ENCODE measurements at places on chromosomes 13 and 19. TPM values are rescaled to one million over a fixed set of nuclear protein-coding genes. Genes with fewer than 3 reads are reported as not detected.

Gene CATSPERD
- not detected for total RNA-seq

Gene ZIM2
- not detected for total RNA-seq

Gene ZNF709
- total RNA-seq: 8.7 TPM

Gene CLN5
- 14.6 TPM for total RNA-seq

Gene DENND1C
- total RNA-seq: not detected

Gene ADGRE2
- total RNA-seq: 0.66 TPM

Gene ZNF556
- total RNA-seq: not detected

Gene NLRP7
- total RNA-seq: not detected

Gene B3GNT3
- total RNA-seq: not detected

Gene ZNF787
- 59.7 TPM for total RNA-seq

Gene KLC3
- total RNA-seq: not detected

Gene IGFL2
- not detected for total RNA-seq

Gene IGFL1
- not detected for total RNA-seq

Gene CALR3
- total RNA-seq: not detected

Gene LRP3
- total RNA-seq: 46.9 TPM

Gene C19orf18
- 1.6 TPM for total RNA-seq

Gene RGL3
- total RNA-seq: 0.66 TPM

Gene CNN2
- 117 TPM for total RNA-seq

Gene FARSA
- total RNA-seq: 71.6 TPM

Gene ZNF534
- not detected for total RNA-seq

Gene AP1M2
- 1.2 TPM for total RNA-seq

Gene KPTN
- total RNA-seq: 51.2 TPM

Gene SCGB2B2
- 1.2 TPM for total RNA-seq

Gene ZNF546
- 3.2 TPM for total RNA-seq

Gene LMTK3
- total RNA-seq: 36.3 TPM

Gene CRX
- total RNA-seq: not detected

Gene CELF5
- 12.5 TPM for total RNA-seq

Gene SH2D3A
- 0.32 TPM for total RNA-seq

Gene ZNF71
- total RNA-seq: 48.2 TPM

Gene CGB5
- total RNA-seq: not detected

Gene WDFY2
- 43.0 TPM for total RNA-seq

Gene SIX5
- total RNA-seq: 2.0 TPM

Gene OLFM2
- total RNA-seq: 19.5 TPM

Gene CFAP97D2
- total RNA-seq: not detected

Gene KIRREL2
- 47.1 TPM for total RNA-seq

Gene PRODH2
- 0.64 TPM for total RNA-seq

Gene CRB3
- not detected for total RNA-seq

Gene ZNF491
- 26.0 TPM for total RNA-seq

Gene GFY
- total RNA-seq: 0.88 TPM

Gene ZNF548
- 35.4 TPM for total RNA-seq

Gene APLP1
- total RNA-seq: 618 TPM

Gene FLT3LG
- 13.1 TPM for total RNA-seq

Gene KATNAL1
- 74.6 TPM for total RNA-seq

Gene CCL25
- total RNA-seq: not detected

Gene PLA2G4C
- total RNA-seq: 2.5 TPM

Gene CYP4F3
- not detected for total RNA-seq

Gene FGF14
- 17.8 TPM for total RNA-seq

Gene MRPL54
- total RNA-seq: 33.0 TPM

Gene TMPRSS9
- 0.29 TPM for total RNA-seq

Gene ATP12A
- total RNA-seq: not detected

Gene PLD3
- total RNA-seq: 1,227 TPM
